ENCODE measurements at places on chromosomes 11 and 22.

DNA sequence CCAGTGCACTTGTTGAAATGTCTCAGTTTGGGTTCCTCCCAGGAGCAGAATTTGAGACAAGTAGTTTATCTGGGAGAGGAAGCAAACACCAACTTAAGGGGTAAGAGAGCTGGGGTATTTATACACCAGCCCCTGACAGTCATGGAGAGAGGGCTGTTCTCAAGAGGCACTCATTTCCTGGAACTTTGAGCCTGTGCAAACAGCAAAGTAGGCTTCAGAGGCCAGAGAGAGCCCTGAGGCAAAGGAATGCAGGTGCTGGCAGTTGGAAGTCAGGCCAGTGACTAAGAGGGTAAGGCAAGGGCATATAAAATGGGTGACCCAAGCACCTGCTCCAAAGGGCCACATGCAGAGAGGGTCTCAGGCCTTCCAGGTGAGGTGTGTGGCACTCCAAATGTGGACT, 16.1 kb downstream of the MS4A18 start:
- no peak for DNase-seq

GRCh38 chr11:69013009-69013951, at the start of gene MRGPRF:
MRGPRF (minus strand) TSS chr11:69013246; CDS start chr11:69009901, 3,345 bp downstream.
- DNase-seq, result no peak

DNA sequence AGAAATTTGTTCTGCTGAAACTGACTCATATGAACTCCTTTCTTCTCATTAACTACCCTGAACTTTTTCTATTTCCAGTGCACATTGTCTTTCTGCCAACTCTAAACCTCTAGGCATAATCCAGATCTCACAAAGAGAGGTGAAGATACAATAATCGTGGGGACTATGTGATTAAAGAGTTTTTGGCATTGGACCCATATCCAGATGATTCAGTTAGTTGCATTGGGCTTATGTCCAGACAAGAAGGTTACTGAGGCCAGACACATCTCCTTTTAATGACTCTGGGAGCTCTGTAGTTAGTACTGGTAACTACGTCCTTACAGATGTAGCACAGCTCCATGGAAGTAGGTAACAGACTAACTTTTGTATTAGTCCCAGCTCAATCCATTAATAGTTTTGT, 273.0 kb downstream of the CASP12 start:
- DNase-seq, result no peak

DNA sequence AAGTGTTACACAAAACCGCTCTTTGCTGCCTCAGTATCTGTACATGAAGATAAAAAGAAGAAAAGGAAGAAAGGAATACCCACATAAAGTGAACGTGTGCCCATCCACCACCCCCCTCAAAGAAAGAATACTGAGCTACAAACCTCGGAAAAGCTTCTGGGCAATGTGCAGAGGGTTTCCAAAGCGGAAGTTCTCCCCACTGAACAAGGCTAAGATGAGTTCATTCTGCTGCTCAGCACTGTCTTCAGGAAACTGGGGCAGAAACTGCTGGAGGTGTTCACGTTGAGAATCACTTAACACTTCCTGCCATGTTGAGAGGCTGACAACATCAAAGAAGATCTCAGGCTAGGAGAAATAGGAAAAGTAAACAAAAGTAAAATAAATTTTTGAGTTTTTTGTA, 6.9 kb downstream of the NFRKB start:
- no peak for DNase-seq

- no peak for DNase-seq
Observed at GRCh38 chr11:62925745-62926679, 4.8 kb upstream of the CHRM1 start.

GRCh38 chr11:70326365-70326811, 55.9 kb downstream of the PPFIA1 start:
- DNase-seq, result no peak

All from stimulated activated CD8-positive, alpha-beta memory T cell treated with anti-CD3 and anti-CD28 coated beads, Interleukin-7, amount 100 ng/mL, for 1 hour (primary cell).